Subcutaneous preadipocyte (primary cell): ENCODE measurements at places on chromosomes 4 and X. TPM values are rescaled to one million over a fixed set of nuclear protein-coding genes. Genes with fewer than 3 reads are reported as not detected.

TBC1D8B gene
- total RNA-seq: 7.0 and 8.6 TPM in 2 replicates

JAKMIP1 gene
- total RNA-seq: not detected in 2 replicates

SLC10A4 gene
- 0.37 TPM in 1 of 2 replicates, not detected in the other for total RNA-seq

IL15 gene
- 1.5 and 1.6 TPM in 2 replicates for total RNA-seq

CSAG3 gene
- total RNA-seq: not detected in 2 replicates

VCX2 gene
- total RNA-seq: not detected in 2 replicates

NPY1R gene
- under 0.01 TPM in 1 of 2 replicates, not detected in the other for total RNA-seq

ZNF330 gene
- 21.3 and 24.6 TPM in 2 replicates for total RNA-seq

ANOS1 gene
- not detected in 2 replicates for total RNA-seq

NDST4 gene
- not detected in 2 replicates for total RNA-seq

NWD2 gene
- not detected in 2 replicates for total RNA-seq

GIMD1 gene
- total RNA-seq: not detected in 2 replicates

RTL3 gene
- not detected in 2 replicates for total RNA-seq

VCX gene
- total RNA-seq: not detected in 2 replicates

SMARCA1 gene
- 17.6 and 18.0 TPM in 2 replicates for total RNA-seq

CXCL9 gene
- not detected in 2 replicates for total RNA-seq

PLAC8 gene
- 1.8 TPM in 1 of 2 replicates, not detected in the other for total RNA-seq

SEL1L3 gene
- 1.8 and 5.7 TPM in 2 replicates for total RNA-seq

KLB gene
- total RNA-seq: not detected in 2 replicates

PPP1R2C gene
- not detected in 2 replicates for total RNA-seq

KCTD8 gene
- total RNA-seq: 0.20 TPM in 1 of 2 replicates, not detected in the other

BLOC1S4 gene
- 9.4 and 11.8 TPM in 2 replicates for total RNA-seq

ZFP92 gene
- total RNA-seq: under 0.01 TPM in 2 replicates

DLG3 gene
- total RNA-seq: 2.2 and 3.9 TPM in 2 replicates

CYBB gene
- total RNA-seq: not detected in 2 replicates

SLIT2 gene
- total RNA-seq: 19.8 and 29.1 TPM in 2 replicates

RAB40A gene
- total RNA-seq: 0.37 and 0.39 TPM in 2 replicates

SPACA5 gene
- total RNA-seq: not detected in 2 replicates

FGF13 gene
- total RNA-seq: under 0.01 and 0.59 TPM in 2 replicates

UGT2B17 gene
- total RNA-seq: not detected in 2 replicates

TEX13C gene
- not detected in 2 replicates for total RNA-seq

EFHC2 gene
- total RNA-seq: 0.20 and 0.37 TPM in 2 replicates

CNOT6L gene
- total RNA-seq: 10.3 and 11.7 TPM in 2 replicates

SLC39A8 gene
- 8.8 and 9.6 TPM in 2 replicates for total RNA-seq

PRRG3 gene
- under 0.01 and 0.73 TPM in 2 replicates for total RNA-seq

DDX53 gene
- not detected in 2 replicates for total RNA-seq

USP26 gene
- not detected in 2 replicates for total RNA-seq

MSN gene
- 233 and 319 TPM in 2 replicates for total RNA-seq

RHOH gene
- 0.20 TPM in 1 of 2 replicates, not detected in the other for total RNA-seq

ATOH1 gene
- not detected in 2 replicates for total RNA-seq

BMP2K gene
- total RNA-seq: 81.6 and 116 TPM in 2 replicates

IBSP gene
- total RNA-seq: not detected in 2 replicates

DGKK gene
- not detected in 2 replicates for total RNA-seq

DMRTC1 gene
- not detected in 2 replicates for total RNA-seq

PABPC5 gene
- total RNA-seq: 2.5 and 4.0 TPM in 2 replicates

CFAP99 gene
- total RNA-seq: not detected in 2 replicates

CXorf65 gene
- total RNA-seq: not detected in 2 replicates

PDK3 gene
- total RNA-seq: 5.1 and 6.6 TPM in 2 replicates

BGN gene
- total RNA-seq: 3.3 and 11.4 TPM in 2 replicates

IDH3G gene
- total RNA-seq: 50.8 and 64.3 TPM in 2 replicates

CHRDL1 gene
- 1.4 and 7.3 TPM in 2 replicates for total RNA-seq

SSX2 gene
- not detected in 2 replicates for total RNA-seq

PIR gene
- total RNA-seq: 11.9 and 12.1 TPM in 2 replicates

RAB33A gene
- total RNA-seq: 0.37 and 0.39 TPM in 2 replicates

TMSB4X gene
- total RNA-seq: 2,498 and 3,331 TPM in 2 replicates
